ENCODE measurements at places on chromosomes 2 and 18.

GRCh38 chr18:42039396-42039795, 84.4 kb downstream of the PIK3C3 start:
- no peak for DNase-seq

DNA sequence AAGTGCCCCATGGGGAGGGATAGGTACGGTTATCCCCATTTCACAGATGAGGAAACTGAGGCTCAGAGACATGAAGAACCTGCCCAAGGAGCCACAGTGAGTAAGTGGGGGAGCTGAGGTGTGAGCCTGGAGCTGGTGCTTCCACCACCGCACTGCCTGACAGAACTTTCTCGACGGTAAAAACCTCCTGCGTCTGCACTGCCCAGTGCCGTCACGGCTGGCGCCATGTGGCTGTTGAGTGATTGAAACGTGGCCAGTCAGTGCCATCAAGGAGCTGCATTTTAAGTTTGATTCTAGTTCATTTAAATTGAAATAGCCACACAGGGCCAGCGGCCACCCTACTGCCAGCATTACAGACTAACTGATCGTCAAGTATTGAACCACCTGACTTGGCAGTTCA, 217.1 kb downstream of the AGAP1 start:
- no peak for DNase-seq

DNA sequence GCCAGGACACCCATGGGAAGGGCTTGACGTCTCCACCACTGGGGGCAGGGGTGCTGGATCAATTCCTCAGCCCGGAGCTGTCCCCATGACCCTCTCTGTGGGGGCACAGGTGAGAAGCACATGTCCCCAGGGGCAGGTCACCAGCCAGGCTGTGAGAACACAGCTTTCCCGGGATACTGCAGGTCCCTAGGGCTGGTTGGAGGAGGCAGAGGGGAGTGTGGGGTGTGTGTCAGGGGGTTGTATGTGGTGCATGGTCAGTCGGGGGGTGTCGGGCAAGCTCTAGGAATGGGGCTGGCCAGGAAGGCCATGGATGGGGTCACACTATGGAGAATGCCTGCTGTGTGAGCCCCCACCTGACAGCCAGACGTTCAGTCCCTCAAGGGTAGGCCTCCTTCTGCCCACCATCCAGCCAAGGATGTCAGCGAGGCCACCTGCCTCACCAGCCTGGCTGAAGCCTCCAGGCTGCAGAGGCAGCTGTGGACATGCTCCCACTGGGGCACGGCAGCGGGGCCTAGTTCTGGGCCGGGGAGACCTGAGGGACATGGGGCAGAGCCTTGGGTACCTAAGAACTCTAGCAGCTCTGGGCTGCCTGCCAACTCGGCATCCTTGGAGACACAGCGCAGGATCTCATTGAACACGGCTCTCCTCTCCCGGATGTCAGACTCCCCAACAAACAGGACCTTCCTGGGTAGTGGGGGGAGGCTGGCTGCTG, 10.3 kb downstream of the HS1BP3 start:
- DNase-seq, result no peak

- DNase-seq, result no peak
Observed at GRCh38 chr18:9392726-9393125, 58.2 kb downstream of the TWSG1 start.

GRCh38 chr2:223078482-223078881, 26.5 kb downstream of the KCNE4 start:
- no peak for DNase-seq

DNA sequence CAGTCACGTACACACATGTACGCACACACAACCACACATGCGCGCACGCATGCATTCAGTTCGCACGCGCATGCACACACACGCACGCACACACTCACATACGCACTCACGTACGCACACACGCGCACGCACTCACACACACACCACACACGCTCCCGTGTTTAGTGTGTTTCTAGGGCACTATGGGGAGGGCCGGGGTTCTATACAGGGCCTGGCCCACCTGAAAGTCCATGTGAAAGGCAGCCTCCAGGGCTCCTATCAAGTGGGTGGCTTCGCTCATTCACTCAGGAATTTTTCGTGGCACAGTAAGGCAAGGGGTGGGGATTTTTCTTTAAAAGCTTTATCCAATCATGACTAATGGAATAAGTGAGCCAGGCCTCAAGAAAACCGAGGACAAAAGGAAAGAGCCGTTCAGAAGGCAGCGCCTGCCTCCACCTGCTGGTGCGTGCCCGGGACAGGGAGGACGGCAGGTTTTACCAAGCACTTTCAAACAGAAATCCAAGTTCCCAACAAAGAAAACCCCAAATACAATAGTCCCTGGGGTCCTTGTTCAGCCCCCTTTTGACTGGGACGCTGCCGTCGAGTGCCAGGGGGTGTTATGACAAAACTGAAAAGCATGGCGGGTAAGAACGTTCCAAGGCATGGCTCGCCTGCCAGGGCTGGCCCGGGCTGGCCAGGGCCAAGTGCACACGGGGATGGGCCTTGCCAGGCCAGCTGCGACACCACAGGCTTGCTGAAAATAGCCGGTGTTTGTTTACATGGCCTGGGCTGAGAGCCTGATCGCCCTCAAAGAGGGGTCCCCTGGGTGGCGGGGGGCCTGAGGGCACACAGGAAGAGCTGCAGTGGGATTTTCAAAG, 110.0 kb downstream of the HDAC4 start:
- no peak for DNase-seq

DNA sequence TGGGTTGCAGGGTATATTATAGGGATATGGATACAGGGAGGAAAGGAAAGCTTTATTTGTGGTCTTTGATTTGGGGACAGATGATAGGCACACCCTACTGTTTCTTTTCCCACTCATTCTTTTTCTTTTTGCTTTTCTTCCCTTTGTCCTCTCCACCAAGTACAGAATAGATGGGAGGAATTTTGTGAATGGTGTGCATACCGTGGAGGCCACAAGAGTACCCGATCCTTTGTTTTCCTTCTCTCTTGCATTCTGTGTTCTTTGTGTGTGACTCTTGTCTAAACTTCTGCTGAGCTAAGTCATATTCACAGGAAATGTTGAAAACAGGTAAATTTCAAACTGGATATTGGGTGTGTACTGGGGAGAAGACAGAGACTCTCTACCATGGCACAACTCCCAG, 321.4 kb upstream of the SLC8A1 start:
- no peak for DNase-seq

DNA sequence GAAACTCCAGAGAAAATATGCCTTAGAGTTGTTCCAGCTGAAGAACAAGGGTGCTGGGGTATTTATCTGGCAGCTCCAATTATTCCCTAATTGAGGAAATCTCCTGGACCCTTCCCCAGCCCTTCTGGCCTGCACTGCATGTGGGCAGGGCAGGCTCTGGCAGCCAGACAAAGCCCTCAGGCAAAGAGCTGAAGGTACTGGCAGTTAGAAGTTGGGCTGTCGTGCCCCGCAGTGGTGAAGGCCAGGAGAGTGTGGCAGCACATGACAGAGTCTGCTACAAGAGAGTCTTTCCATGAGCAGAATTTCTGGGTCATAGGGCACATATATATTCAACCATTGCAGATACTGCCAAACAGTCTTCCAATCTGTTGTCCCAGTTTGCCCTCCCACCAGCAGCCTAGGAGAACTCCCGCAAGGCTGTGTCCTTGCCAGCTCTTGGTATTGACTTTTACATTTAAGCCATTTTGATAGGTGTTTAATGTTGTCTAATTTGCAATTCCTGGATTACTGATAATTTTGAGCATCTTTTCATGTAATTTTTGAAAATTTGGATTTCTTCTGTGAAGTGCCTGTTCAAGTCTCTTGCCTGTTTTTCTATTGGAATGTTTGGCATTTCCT, 26.6 kb downstream of the ONECUT2 start:
- no peak for DNase-seq

- no peak for DNase-seq
Observed at GRCh38 chr2:47479863-47480262, 76.9 kb downstream of the MSH2 start.

- DNase-seq, result no peak
Observed at GRCh38 chr2:208268156-208268952, 2.3 kb downstream of the PIKFYVE start.

- DNase-seq, result no peak
Observed at GRCh38 chr18:56130481-56130880, 507.9 kb downstream of the TXNL1 start.

DNA sequence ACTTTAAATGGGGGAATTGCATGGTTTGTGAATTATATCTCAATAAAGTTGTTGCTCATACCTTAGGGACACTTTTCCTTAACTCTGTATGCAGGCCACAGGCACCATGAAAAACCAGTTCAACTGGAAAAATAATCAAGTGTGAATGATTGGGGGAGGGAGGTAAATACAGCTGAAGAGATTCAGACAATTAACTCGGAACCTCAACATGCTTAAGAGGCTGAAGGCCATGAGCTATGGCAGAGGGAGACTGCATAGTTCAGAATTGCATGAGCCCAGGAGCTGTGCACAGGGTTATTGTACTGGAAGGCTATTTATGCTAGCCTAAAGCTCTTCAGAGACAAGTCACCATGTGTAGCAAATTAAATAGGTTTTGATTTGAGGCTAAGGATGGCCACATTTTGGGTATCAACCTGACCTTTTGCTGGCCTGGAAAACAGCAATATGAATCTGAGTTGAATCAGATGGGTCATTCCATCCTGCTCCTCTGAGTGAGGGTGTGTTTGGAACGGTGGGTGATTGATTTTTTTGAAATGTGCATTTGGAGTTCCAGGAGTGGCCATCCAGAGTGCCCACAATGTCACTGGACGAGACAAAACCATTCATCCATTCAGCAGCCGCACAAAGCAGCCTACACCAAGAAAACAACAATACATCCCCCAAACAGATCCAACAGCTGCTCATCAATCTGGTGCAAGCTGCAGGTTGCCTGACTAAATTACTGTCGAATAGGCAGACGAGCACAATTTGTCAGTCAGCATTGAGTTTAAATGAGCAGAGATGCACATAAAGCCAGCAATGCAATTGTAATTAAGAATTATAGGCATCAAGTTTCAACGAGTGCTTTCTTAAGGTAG, 42.5 kb downstream of the HRH4 start:
- DNase-seq, result no peak

DNA sequence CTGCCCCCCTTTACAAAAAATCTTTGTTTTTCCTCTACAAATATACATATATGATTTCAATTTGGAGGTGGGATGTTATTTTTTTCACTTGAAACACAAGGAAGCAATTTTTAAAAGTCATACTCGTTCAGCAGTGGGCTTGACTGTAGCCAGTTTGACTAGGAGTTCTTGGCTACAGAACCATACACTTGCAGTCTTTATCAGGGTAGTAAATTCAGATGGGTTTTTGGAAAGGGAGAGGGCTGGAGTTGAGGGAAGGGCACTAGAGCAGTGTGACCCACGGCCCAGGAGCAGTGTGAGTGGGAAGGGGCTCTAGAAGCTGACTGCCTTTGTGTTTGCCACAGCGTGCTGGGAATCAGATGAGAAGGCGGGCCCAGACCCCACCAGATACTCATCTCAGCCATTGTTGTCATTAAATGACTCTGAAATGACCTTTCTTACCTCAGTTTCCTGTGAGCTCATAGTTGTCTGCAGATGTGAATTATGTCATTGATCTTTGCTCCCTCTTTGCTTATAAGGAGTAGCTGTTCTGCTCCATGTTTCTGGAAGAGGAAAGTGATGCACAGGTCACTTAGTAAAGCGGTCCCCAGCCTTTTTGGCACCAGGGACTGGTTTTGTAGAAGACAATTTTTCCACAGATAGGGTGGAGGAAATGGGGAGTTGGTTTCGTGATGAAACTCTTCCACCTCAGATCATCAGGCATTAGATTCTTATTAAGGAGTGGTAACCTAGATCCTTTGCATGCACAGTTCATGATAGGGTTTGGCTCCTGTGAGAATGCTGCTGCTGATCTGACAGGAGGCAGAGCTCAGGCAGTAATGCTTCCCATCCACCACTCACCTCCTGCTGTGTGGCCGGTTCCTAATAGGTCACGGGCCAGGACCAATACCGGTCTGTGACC, 116.8 kb downstream of the SPTBN1 start:
- DNase-seq, result no peak

DNA sequence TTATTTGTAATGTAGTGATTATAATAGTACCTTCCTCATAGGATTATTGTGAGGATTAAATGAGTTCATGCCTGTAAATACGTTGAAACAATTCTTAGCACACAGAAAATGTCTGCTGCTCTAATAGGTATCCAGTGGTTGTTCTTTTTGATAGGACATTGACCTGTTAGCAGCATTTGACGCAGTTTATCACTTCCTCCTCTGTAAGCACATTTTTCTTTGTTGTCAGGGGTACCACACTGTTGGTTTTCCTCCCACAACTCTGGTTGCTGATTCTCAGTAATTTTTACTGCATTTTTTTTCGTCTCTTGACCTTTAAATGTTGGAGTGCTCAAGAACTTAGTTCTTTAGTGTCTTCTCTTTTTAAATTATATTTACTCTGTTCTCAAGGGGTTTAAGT, 15.4 kb downstream of the PPM1B start:
- no peak for DNase-seq

GRCh38 chr2:37688771-37689468, 17.5 kb upstream of the CDC42EP3 start:
- no peak for DNase-seq

DNA sequence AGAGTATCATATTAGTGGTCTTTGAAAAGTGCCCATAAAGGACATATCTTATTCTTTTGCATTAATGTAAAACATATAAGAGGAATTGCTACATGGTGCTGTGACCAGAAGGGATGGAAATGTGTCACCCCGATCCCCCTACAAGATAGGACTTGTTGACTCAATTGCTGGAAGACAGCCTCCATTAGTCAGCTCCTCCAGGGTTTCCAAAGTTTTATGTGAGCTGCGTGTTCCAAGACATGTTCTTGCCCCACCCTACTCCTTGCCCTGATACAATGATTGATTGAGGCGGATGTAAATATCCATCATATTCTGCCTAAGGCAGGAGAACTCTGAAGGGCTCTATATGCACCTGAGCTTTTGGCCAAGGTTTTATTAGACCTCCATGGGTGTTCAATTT, 541.0 kb upstream of the ZEB2 start:
- no peak for DNase-seq

DNA sequence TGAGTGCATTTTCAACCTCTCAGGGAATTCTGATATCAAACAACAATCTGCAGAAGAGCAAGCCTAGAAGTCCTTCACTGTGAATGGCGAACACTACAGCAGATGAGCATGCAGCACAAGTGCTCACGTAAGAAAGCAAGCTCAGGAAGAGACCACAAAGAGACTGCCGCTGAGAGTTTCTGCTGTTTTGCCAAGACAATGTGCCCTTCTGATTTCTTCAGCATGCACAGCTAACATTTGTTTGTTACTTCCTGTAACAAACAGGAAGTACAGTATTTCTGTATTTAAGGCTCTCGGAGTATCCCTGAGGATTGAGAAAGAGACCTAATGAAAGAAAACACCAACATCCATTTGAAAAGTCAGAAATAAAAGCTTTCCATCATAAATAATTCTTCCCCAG, 45.9 kb downstream of the MBOAT2 start:
- DNase-seq, result no peak

DNA sequence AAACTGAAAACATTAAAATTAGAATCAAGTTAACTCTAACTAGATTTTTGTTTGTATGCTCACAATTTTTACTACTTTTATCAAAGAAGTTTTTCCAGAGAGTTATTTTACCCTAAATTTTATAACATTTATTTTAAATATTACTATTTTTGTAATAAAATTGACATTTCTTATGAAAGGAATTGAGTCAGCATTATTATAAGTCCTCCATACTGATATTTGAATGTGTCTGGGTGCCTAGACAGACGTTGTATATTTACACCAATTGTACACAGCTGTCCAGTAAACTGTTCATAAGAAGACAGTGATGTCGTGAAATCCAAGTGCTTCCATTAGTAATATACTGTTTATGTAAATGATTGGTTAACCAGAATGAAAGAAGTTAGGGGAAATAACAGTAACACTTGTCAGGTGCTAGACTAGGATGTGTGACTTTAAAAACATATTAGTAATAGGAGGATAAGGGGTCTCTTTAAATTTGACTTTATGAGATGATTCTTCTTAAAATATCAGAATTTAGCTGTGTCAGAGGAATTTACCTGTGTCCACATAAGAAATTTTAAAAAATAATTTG, 73.7 kb downstream of the TANK start:
- DNase-seq, result no peak
